ENCODE measurements at places on chromosomes 5 and 9.
A peak's percentile ranks its signal among the peaks of the same experiment; 100 is the strongest.

DNA sequence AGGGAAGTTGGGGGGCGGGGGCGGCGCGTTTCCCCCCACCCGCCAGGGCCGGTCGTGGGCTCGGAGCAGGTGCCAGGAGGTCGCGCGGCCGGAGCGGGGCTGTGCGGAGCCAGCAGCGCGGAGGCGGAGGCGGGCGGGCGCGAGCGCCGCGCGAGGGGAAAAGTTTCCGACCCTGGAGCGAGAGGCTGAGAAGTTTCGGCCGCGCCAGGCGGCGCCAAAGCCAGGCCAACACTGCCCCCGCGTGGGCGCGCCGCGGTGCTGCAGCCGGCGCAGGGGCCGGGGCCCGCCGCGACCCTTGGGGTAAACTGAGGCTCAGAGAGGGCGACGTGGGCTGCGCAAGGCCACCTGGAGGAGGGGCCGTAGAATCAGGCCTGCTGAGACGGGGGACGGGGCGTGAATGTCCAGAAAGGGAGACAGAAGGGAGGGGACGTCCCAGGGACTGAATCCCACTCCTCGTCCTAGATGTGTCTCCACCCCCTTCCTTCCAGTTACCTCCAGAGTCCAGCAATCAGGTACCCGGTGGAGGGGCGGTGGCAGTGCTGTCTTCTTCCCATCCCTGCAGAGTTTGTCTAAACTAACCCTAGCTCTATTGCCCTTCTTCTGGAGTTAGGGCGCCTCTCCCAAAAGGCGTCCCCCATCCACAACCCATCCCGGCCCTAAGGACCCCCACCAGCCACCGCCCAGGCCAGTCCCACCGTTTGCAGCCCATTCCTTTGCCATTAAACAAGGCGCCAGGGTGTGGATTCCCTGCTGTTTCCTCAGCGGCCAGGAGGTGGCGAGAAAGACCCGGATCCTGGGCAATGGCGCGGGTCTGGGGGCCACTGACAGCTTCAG, 10.2 kb downstream of the C9orf50 start:
- peak; percentile 83 for DNase-seq
- no peaks in the 10 kb centered on the region for H3K36me3 ChIP-seq
- no peak overlapping the region for H3K27ac ChIP-seq
- H3K4me1 ChIP-seq, result peaks cover 25% of the 10 kb centered on the region
- peak overlapping the region; percentile 71 for H3K4me3 ChIP-seq

DNA sequence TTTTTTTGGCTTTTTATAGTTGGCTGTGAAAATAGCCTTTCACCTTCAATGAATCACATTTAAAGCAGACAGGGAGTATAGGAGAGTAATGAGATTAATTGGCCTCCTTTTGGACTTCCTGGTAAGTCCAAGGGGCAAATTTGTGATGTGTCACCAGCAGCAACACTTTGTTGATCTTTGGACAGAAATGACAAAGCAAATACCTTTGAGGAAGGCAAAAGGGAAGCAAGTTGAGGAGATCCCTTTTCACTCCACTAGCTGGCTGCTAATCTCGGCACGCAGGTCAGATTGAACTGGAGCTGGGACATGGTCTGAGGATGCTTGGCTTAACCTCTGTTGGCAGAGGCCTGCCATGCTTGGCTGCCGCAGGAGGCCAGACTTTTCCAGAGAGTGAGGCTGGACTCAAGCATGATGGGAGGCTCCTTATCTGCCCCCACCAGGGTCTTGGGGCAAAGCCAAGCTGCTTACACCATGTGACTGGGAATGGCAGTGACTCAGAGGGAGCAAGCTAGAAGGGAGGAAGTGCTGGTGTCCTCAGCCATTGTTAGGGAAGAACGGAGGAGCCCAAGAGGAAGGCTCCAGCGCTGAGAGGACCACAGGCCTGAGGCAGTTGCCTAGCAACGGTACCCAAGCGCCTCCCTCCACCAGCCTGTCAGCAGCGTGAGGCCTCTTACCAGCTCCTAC, 174.5 kb upstream of the MAP1B start:
- H3K4me3 ChIP-seq, result no peak overlapping the region
- H3K4me1 ChIP-seq, result no peaks in the 10 kb centered on the region
- DNase-seq, result no peak

GRCh38 chr5:53114988-53115387, 5.4 kb upstream of the MOCS2 start:
- H3K4me3 ChIP-seq, result no peak overlapping the region
- H3K27me3 ChIP-seq, result no peaks in the 10 kb centered on the region
- H3K4me1 ChIP-seq, result peaks cover 9% of the 10 kb centered on the region
- H3K27ac ChIP-seq, result no peak overlapping the region
- no peak for DNase-seq

GRCh38 chr5:146799231-146799630, 79.3 kb downstream of the PPP2R2B start:
- H3K27ac ChIP-seq, result no peak overlapping the region
- no peaks in the 10 kb centered on the region for H3K27me3 ChIP-seq
- no peaks in the 10 kb centered on the region for H3K36me3 ChIP-seq
- DNase-seq, result no peak

DNA sequence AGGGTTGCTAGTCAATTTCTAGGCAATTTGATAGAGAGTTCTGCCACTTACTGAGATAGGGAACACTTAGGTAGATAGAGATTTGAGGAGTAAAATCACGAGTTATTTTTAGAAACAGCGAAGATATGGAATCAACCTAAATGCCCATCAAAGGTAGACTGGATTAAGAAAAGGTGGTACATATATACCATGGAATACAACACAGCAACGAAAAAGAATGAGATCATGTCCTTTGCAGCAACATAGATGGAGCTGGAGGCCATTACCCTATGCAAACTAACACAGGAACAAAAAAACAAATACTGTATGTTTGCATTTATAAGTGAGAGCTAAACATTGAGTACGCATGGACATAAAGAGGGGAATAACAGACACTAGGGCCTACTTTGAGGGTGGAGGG, 9.7 kb downstream of the ELL2 start:
- DNase-seq, result no peak
- H3K36me3 ChIP-seq, result peaks cover 12% of the 10 kb centered on the region
- no peak overlapping the region for H3K27ac ChIP-seq
- H3K4me1 ChIP-seq, result peaks cover 28% of the 10 kb centered on the region
- no peaks in the 10 kb centered on the region for H3K27me3 ChIP-seq
- no peak overlapping the region for H3K4me3 ChIP-seq

GRCh38 chr9:135797507-135798262, 95.7 kb downstream of the KCNT1 start:
- no peaks in the 10 kb centered on the region for H3K4me1 ChIP-seq
- no peak overlapping the region for H3K4me3 ChIP-seq
- peaks cover 3% of the 10 kb centered on the region for H3K27me3 ChIP-seq
- no peaks in the 10 kb centered on the region for H3K36me3 ChIP-seq
- DNase-seq, result peak; percentile 63
- H3K27ac ChIP-seq, result no peak overlapping the region
